ENCODE measurements at places on chromosomes 1 and 21.

DNA sequence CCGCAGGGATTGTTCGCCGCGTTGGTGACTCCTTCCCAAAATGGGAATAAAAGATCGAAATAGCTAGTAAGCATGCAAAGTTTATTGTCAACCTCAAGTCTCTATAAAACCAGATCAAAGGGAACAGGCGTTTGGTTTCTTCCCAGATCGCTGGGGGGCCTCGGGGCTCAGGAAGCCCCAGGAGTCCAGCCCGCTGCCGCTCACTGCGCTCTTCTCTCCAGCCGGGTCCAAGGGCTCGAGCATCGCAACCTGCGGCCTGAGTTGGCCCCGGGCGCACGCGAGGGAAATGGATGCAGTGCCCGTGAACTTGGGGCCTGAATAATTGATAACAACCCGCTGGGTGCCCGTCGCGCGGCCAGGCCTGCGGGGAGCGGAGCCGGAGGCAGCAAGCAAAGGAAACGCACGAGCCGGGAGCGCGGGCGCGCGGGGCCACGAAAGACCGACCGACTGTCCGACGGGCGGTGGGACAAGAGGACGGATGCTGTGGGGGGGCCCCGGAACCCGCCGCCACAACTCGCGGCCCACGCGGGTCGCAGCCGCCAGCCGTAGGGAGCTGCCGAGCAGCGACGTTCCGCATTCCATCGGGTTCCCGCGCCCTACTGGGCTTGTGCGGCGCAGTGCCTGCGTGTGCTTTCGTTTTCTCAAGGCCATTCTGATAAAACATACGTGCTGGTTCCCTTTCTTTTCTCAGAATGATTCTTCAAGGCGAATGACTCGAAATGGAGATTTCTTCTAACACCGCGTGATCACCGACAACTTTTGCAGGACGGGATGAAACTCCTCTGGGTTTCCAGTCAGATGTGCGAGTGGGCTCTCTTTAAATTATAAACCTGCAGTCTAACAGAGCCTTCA lies 14.0 kb upstream of the ALX3 start:
- DNase-seq = peak; percentile 6

- DNase-seq = peak; percentile 72
These were observed 16.4 kb upstream of the TARBP1 start for GRCh38 chr1:234495231-234495990.

GRCh38 chr1:212930986-212931678 lies 19.2 kb upstream of the VASH2 start:
- DNase-seq = no peak

GRCh38 chr1:107766533-107766932 lies 198.4 kb downstream of the VAV3 start:
- no peak for DNase-seq

- DNase-seq = no peak
These were observed 58.3 kb upstream of the ARTN start for GRCh38 chr1:43875331-43875730.

DNA sequence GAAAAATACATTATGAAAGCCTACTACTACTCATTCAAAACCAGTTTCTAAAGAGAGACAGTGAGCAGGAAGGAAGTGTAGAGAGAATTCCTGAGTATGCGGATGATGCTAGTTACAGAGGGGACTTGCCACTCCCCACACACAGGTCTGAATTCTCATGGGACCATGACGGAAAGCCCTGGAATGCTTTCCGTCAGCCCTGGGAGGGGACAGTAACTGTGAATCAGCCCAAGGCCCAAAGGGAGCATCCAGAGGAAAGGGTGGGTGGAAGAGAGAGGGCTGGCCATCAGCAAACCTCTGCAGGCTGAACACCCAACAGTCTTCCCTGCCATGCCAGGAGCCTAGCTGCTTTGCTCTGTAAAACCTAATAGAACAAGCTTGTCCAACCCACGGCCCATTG lies 36.4 kb downstream of the RCSD1 start:
- DNase-seq = no peak

DNA sequence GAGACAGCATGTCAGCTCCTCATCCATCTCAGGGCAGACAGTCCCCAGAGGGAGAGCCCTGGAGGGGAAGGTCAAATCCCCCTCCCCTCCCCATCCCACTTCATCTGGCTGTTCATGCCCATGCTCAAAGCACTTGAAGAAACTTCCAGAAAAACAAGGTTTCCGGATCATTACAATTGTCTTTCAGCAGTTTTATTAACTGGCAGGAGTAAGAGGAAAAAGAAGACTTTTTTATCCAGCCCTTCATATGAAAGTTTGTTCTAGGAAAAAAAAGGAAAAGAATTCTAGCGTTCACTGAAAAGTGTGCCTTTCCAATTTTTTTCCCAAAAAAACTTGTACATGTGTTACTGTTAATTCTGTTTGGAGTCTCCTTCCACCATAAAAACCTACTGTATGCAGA lies 145.7 kb upstream of the TIAM1 start:
- DNase-seq = no peak

DNA sequence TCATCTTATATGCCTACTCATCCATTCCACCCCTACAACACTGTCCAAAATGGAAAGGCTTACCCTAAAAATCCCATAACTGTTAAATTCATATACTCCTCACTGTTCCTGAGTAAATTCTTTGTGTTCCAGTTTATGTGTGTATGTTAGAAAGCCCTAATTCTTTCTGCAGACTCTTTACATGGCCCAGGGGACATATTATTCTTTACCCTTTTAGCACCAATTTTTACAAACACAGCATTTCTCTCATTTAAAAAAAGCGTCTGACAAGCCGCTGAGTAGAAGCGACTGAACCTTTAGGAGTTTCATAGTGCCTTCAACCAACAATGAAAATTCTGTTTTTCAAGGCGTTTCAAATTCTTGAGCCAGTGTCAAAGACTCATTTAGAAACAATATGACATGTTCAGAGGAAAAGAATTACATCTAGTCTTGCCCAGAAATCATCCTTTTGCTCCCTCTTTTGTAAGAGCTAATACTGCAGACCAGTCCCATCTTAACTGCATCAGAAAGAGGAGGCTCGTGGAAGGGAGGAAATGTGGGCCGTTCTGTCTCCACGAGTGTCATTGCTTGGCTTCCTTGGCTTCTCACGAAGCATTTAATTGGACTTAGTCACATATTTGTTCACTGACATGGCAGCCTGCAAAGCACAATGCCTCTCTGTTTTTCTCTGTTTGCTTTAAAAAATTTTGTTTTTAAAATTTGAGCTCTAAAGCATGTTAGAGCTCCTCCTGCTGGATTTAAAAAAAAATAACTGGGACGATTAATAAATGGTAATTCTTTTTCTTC lies 21.3 kb upstream of the C1orf105 start:
- peak; percentile 70 for DNase-seq

DNA sequence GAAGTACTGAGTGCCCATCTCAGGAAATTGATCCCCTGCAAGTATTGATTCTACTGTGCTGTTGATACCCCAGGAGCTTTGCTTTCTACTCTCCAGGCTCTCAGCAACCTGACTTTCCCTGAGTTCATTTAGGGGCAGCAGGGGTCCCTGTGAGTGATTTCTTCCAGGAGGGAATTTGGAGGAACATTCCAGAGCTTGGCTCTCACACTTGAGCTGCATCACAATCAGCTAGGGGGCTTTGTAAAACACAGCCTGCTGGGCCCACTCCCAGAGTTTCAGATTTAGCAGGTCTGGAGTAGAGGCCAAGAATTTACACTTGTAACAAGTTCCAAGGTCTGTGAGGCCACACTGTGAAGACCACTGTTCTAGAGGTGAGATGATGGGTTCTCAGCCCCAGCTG lies 16.1 kb upstream of the ACTL8 start:
- no peak for DNase-seq

- DNase-seq = no peak
These were observed 8.2 kb downstream of the TBX15 start for GRCh38 chr1:118979754-118980575.

- no peak for DNase-seq
These were observed 492.9 kb downstream of the SIPA1L2 start for GRCh38 chr1:232137066-232137465.

Measured in AG04450 (cell line).